ENCODE measurements at places on chromosomes 5 and 9.
A peak's percentile ranks its signal among the peaks of the same experiment; 100 is the strongest.

DNA sequence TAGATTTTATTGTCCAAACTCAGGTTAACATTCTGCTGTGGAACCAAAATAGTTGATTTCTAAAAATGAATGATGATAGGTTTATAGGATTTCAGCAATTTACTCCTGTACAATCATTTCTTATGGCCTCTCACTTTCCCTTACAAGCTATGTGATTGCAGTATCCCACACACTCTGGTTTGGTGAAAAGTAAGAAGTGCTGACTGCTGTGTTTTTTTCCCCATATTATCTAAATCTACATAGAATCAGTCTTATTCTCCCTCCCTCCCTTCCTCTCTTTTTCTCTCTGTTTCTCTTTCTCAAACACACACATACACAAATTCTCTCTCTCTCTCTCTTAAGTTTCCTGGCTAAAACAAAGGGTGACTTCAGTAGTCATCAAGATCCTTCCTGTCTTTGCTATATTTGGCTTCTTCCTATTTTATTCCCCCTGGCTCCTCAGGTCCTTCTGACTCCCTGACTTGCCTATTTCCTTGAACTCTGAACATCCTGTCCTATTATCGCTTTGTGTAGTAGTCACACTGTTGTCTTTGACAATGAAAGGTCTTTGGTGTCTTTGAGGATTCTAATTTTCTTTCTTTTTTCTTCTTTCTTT, 55.9 kb upstream of the HAPLN1 start:
- DNase-seq = no peak

DNA sequence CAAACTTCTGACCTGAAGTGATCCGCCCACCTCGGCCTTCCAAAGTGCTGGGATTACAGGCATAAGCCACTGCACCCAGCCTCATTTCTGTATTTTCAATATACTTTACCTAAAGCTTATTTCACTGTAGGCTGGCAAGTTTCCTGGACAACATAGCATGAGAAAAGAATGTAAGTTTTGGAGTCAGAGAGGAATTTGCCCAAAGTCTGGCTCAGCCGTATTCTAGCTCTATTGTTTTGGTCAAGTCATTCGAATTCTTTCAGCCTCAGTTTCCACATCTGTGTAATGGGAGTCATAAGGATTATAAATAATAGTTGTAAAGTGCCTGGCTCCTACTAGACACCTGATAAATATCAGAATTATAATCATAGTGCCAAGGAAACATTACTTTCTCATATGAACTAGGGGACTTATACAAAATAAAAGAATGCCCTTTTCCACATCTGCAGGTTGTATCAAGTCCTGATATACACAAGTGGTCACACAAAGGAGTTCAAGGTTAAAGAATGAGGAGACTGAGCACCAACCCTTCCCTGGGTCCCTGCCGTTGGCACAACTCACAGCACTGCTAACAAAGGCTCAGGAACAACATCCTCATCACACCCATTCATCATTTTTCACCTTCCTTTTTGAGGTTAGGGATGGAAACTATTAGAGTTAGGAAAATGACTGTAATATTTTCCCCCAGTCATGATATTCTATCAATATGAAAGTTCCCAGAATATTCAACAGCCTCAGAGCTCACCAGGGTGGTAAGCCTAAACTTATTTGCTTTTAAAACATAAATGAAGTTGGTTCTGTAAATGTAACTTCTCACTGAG, 34.6 kb upstream of the RAI14 start:
- DNase-seq = no peak

- DNase-seq = no peak
These were observed 317.9 kb upstream of the ITGA1 start for GRCh38 chr5:52469835-52470234.

GRCh38 chr9:114218264-114219120, 63.2 kb downstream of the COL27A1 start:
- DNase-seq = no peak

GRCh38 chr9:124041817-124042116, 30.2 kb downstream of the LHX2 start:
- no peak for DNase-seq

DNA sequence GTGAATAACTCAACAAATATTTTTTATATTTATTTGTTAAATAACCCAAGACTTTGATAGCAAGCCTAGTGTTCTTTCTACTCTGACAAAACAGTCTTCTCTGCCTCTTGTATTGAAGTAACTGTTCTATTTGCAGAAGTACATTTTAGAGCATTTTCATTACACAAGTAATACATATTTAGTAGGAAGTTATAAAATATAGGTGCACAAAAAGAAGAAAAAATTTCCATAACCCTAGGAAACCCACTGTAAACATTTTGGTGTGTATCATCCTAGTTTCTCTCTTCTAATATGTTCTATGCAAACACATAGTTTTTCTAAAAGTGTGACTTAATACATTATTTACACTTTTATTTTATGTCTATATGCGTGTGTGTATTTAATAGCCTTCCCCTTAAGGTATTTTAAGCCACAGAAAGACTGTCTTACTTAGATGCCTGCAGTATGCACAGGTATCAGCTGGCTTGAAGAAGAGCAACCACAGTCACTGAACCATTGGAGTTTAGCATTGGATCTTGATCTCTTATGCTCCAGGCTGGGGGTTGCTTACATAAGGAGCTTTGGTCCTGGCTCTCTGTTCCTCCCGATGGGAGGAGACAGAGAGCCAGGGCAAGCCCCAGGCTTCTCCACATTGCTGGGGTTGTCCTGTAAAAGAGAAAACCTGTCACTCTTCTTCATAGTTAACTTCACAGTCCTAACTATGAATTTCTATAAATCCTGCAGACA, 3.8 kb downstream of the SELENOP start:
- no peak for DNase-seq

GRCh38 chr9:119291554-119291953, 77.7 kb downstream of the BRINP1 start:
- DNase-seq = no peak

DNA sequence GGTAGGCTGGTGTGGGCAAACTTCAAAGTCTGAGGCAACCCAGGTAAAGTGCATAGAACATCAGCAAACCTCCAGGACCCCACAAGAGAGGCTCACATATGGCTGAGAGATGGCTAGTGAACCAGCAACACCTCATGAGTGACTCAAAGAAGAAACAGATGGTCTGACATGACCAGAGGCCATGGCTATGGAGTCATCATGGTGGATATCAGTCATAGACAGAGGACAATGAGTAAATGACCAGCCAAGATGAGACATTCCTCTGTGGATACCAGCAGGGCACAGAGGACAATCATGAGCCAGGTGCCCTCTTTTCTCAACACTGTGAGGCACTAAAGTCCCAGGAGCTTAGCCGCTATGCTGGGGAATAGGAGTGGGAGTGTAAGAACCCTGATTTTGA, 180.8 kb downstream of the RASEF start:
- DNase-seq = no peak

DNA sequence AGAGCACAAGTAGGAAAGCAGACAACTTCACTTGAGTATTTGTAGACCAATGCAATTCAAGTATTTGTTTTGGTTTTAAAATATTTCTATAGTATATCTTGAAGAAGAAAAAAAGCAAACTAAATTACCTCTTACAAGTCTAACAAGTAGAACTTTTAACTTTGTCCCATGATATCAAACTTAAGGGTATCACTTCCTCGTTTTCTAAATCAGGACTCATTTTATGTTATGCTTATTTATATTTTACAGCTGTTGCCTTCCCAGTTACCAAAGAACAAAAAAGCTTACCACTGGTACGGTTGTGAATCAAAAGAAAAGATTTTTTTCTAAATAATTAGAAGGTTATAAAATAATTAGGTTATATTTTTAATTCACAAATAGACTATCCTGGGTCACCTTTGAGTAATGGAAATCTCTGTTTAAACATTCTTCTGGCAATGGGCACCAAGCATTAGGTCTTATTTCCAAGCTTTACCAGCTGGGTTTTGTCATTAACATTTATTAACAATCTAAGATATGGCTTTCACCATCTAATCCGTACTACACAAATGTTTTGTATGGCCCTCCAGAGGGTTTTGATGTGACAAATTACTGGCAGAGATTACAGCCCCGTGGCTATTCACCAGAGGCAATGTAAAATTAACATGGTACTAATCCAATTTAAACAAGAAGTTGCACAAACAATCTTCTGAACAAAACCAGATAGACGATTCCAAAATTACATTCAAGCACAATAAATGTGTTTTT, 63.6 kb downstream of the CEP120 start:
- DNase-seq = no peak

DNA sequence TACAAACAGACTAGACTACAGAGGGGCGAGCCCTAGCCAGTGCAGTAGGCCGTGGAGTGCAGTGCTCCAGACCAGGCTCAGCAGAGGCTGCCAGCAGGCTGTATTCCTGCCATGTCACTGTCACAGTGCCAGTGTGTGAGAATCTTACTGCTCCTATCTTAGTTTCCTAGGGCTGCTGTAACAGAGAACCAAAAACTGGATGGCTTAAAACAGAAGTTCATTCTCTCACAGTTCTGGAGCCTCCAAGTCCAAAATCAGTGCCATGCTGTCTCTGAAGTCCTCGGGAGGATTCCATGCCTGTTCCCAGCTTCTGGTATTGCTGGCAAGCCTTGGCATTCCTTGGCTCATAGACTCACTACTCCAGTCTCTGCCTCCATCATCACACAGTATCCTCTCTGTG, 75.0 kb upstream of the SAP30L start:
- DNase-seq = no peak

GRCh38 chr5:68251386-68251785, 35.8 kb downstream of the PIK3R1 start:
- DNase-seq = peak; percentile 50

DNA sequence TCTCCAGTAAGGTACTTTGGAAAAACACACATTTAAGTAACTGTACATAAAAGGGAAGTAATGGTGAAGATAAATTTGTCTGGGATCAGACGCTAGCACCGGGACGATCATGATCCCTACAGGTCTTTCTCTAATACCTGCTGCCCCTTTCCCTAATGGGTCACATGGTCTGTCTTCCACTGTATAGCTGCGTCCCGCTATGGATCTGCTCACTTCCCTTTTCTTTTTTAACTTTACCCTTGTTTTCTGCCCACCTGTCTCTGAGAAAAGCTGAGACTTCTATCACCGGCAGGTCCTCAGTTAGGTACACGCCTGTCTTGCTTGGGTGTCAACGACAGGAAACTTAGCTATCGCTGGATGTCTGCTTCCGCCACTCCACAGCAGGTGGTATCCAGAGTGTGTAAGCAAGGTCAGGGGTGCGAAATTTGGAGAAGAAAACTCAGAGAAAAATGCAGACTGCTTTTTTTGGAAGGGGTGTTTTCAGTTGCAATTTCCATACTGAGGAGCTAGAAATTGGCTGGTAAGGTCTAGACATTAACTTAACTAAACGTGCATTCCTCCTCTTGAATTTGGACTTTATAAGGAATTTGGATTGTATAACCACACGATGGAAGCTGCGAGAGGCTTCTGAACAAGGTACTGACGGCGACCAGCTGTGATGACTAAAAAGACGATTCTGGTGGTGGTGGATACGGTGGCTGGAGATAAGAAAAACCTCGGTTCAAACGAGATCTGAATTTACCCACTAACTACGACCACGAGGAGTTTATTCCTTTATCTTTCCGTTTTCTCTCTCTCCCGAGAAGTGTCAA, 1.1 kb upstream of the ICE1 start:
- peak; percentile 10 for DNase-seq

DNA sequence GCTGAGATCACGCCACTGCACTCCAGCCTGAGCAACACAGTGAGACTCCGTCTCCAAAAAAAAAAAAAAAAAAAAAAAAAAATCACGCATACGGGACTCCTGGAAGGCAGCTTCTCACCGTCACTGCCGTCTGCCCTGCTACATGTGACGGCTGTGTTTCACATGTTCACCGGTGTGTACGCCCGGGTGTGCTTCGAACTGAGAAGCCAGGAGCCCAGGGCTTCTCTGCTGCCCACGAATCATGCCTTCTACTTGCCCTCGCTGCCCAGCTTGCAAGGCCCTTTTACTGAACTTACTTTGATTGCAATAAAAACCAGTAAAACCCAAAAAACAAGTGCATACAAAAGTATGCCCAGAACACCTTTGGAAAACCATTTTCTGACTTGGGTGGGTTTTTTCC, 5.8 kb upstream of the NKD2 start:
- no peak for DNase-seq

DNA sequence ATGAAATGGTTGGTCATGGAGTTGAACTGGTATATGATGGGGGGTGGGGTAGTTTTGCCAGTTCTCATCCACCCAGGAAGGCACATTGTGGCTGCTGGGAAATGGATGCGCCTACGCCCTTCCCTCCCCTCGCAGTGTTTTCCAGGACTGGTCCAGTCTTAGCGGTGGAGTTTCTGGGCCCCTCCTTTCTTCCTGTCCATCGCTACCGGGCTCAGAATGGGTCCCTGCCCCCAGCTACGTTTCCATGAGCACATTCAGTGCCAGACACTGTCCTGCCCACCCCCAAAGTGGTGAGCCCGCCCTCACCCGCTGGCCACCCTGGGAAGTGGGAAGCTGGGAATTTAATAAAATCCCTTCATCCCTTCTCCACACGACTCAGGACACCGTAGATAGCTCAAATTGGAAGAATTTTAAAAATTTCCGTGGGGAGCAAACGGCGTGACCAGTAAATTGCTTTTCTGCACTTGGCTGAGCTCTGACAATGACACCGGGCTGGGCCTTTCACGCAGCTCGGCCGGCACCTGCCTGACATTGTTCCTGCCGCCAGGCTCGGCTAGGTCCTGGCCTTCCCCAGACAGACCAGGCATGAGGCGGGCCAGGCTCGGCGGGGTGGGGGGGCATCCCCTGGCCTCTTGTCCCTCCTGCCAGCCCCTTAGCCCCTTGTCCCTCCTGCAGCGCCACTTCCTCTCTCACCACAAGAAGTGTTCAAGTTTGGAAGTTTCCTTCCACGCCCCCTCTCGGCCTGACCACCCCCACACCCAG, 3.6 kb downstream of the FGF18 start:
- no peak for DNase-seq

- DNase-seq = no peak
These were observed 191.8 kb downstream of the PRR16 start for GRCh38 chr5:120655828-120656435.

GRCh38 chr9:124894741-124895170, 32.8 kb downstream of the ARPC5L start:
- peak; percentile 34 for DNase-seq

DNA sequence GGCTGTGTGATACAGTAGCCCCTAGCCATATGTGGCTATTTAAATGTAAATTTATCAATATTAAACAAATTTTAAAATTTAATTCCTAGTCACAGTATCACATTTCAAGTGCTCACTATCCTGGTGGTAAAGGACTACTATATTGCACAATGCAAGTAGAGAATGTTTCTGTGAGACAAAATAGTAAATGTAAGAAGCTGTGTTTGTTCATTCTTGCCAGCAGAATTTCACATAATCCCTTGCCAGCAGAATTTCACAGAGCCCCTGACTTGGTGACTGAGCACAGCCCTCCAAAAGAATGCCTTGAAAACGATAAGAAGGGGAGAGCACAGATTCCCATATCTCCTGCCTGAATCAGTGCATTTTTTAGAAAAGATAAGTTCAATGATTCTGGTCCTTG, 75.9 kb upstream of the SELENOP start:
- no peak for DNase-seq

DNA sequence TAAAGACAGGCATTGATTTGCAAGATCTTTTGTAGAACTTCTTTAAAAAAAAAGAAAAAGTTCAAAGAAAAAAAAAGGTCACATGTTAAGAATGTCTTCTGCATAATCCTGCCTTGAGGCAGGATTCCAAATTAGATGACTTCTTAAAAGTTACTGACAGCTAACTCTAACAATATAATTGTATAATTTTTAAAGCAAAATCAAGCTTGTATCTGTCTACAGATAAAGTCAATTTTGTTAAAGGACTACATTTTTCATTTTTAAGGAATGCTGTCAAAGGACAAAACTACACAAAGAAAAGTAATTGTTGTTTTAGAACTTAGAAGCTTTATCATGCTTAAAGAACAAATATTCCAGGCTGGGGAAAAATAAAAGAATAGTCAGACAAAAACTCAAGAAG, 57.8 kb downstream of the MPDZ start:
- DNase-seq = no peak
